ENCODE measurements at places on chromosomes 16 and 17.

DNA sequence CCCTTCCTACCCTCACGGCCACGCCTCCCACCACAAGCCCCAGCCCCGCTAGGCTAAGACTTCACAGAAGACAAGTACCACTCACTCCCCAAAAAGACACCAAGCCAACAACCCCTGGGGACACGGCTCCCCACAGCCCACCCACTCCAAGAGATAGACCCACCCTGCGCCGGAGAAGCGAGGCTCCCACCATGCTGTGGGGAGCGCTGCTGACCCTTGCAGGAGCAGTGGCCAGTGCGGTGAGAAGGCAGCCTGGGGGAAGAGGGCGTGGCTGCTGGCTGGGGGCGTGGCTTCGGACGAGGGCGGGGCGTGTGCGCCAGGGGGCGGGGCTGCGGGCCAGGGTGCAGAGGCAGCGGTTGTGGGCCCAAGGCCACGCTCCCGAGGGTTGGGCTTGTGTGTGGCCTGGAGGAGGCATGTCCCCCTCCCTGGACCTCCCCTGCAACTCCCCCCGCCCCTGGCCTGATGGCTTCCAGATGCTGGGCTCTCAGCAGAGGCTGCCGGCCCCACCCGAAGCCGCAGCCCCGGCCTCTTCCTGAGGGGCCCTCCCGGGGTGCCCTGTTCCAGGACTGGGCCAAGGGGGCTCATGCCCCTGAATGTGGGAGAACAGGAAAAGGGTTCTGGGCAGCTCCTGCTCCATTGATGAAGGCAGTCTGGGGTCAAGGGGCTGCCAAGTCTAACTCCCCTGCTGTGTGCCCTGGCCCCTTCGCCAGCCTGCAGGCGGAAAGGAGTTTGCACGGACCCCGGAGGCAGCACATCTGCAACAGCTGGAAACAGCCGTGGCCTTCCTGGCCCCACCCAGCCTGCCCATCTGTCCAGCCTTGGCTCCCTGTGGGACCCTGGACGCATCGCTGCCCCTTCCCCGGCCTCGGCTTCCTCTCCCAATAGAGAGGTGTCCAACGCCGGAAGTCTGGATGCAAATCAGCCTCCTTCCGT, 9.1 kb downstream of the TFAP4 start:
- DNase-seq = peak; percentile 89

DNA sequence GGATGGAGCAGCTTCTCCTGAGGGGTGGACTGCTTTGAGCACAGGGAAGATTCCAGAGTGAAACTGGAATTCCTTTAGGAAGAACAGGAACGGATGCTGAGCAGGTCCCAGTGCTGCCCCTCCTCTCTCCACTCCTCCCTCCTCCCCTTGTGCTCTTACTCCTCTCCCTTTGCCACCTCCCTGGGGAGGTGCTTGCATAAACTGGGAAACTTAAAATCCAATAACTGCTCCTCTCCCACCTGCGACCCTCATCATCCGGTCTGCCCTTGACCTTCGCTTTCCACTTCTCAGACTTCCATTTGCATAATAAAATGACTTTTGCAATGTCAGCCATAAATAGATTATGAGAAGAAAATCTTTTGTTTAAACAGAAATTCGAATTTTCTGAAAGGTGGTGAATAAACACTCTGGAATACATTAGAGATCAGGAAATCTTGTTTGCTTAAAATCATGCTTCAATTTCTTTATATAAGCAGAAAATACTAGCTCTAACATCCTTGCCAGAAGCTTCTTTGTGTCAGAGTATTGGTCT, 23.7 kb downstream of the HSBP1 start:
- DNase-seq = no peak

- DNase-seq = no peak
Measured at GRCh38 chr17:79296243-79296642, 221.6 kb downstream of the ENGASE start.

DNA sequence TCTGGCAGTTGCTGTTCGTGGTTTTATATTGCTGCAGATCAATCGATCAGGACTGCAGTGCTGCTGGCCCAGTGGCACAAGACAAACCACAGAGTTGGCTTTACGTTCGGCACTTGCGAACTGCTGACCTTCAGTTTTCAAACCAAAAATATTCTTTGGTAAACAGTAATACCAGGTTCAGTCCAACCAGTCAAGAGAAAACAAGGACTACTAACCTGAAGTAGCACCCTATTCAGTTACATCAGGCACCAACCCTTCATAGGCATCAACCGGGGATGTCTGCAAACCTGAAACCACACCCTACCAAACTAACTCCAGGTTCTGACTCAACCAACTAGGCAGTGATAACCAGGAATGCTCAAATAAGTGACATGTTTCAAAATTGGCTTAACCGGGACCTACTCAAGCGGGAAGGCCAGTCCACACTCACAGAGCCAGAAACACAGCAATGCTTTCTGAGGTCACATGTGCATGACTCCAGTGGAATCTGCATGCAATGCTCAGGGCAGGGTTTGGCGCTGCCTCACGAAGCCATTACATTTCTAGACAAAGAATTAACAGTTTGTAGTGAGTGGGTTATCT, 91.1 kb downstream of the SMG6 start:
- DNase-seq = peak; percentile 90

DNA sequence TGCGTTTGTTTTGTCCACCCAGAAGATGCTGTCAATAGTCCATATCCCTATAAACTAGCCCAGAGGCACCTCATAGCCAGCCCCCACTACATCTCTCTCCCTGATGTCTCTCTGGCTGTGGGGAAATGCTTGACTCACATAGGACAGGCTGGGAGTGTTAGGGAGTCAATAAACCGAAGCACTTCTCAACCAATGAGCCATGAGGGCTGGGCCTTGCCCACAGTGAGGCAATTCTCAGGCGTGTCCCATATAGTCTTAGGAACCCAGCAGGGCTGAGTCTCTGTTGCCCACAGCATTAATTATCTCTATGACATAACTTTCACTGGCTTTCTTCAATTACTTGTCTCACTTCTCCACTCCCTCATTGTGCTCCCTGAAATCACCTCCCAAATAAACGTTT, 387.3 kb upstream of the CDH11 start:
- no peak for DNase-seq

- DNase-seq = no peak
Measured at GRCh38 chr17:79668344-79669250, 57.7 kb upstream of the RBFOX3 start.

DNA sequence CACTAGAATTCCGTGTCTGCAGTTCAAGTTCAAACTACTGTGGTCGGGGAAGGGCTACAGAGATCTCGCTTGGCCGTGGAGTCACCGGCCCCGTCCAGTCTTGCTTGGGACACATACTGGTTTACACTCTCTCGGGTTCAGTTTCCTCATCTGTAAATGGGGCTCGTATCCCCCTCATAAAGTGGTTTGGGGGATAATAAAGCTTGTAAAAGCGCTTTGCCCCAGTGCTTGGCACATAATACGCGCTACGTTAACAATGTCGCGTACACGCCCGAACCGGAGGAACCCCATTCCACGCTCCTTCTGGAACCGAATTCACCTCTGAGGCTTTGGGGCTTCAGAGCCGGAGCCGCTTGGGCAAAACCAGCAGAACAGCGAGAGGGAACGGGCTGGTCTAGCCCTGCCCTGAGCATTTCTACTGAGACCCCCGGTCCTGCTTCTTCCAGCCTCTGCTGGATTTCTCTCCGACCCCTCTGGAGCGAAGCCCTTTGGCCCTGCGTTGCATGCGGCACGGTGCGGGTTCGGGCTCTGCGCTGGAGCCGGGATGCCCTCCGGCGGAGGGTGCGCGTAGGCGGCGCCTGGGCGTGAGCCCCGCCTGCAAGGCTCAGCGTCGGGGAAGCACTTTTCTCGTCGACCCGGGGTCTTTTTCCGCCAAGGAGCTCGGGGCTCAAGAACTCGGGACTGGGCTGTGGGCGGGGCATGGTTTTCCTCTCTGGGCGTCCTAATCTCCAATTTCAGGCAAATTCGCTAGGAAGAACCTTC, 26.1 kb upstream of the HOXB13 start:
- no peak for DNase-seq

- DNase-seq = no peak
Measured at GRCh38 chr16:58435779-58436178, 43.5 kb downstream of the GINS3 start.

GRCh38 chr16:28162326-28162877, 49.4 kb downstream of the XPO6 start:
- no peak for DNase-seq

- peak; percentile 52 for DNase-seq
Measured at GRCh38 chr17:27762527-27763305, 37.6 kb downstream of the NOS2 start.

DNA sequence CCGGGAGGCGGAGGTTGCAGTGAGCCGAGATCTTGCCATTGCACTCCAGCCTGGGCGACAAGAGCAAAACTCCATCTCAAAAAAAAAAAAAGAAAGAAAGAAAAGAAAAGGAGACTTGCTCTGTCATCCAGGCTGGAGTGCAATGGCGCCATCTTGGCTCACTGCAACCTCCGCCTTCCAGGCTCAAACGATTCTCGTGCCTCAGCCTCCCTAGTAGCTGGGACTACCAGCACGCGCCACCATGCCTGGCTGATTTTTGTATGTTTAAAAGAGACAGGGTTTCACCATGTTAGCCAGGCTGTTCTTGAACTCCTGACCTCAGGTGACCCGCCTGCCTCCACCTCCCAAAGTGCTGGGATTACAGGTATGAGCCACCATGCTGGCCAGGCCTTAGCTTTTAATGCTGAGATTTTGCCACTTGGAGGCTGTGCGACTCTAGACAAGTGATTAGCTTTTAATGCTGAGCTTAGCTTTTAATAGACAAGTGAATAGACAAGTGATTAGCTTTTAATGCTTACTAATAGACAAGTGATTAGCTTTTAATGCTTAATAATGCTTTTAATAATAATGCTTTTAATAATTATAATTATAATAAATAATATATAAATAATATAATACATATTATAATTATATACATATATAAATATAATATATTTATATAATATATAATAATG, 9.6 kb downstream of the LDAF1 start:
- DNase-seq = no peak

DNA sequence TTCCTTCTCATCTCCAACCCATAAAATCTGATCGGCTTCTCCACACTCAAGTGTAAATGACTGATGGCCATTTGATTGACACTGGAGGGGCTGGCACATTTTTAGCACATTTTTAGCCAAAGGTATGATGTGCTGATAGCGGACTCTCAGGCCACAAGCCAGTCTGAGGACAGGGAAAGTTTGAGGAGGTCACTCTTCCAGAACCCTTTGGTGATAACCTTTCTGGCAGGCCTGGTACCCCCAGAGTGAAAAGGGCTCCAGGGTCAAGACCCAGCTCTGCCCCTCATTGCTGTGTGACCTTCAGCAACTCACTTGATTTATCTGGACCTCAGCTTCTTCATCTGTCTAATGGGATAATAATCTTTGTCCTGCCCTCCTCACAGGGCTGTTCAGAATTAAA, 1.7 kb upstream of the NLRC5 start:
- DNase-seq = no peak

DNA sequence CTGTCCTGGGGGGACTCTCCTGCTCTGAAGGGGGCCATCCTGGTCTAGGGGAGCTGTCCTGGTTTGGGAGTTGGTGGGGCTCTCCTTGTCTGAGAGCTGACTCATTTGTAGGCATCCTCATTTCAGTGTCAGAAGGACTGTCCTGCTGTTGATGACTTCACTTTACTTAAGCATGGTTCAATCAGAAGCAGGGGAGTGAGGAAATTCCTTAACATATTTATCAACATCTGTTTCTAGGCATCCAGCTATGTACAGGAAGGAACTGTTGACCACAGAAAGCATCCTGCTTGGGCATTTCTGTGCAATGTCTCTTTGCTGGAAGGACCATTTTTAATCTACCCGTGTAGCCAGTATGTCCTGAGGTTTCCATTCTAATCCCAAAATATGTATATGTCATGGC, 502.7 kb upstream of the HSBP1 start:
- peak; percentile 94 for DNase-seq

- DNase-seq = no peak
Measured at GRCh38 chr16:87764600-87765472, 950 bp downstream of the KLHDC4 start.

DNA sequence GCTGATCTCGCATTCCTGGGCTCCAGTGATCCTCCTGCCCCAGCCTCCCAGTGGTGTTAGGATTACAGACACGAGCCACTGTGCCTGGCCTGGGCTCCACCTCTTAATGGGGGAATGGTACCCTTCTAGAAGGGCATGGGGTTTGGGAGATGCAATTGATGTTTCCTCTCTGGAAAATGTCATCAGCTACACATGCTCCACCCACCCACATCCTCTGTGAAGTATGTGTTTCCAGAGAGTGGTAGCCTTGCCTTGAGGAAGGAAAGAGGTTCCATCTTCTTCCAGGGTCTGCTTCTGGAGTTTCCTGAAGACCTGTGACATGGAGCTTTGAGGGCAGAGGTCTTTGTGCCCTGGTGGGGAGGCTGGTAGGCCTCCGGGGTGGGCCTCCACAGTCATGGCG, 45.2 kb upstream of the GSE1 start:
- no peak for DNase-seq

DNA sequence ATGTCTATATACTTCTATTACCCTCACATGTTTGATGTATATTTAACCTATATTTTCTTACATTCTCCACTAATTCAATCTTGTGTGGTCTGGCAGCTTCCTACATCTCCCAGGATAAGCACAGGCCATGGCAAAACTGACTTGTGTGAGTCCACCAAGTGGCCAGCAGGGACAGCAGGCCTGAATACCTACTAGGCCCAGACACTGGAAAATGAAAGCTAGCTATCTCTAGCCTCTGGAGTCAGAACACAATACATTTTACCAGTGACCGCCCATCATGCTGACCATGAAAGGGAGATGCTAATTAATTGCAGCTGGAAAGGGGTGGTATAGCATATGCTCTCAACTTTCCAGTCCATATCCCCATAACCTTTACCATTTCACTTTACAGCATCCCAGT, 132.3 kb downstream of the PCTP start:
- DNase-seq = no peak
